Epithelial cell of alveolus of lung (primary cell): ENCODE measurements at places on chromosomes 1 and 21. TPM values are rescaled to one million over a fixed set of nuclear protein-coding genes. Genes with fewer than 3 reads are reported as not detected.

The IPO13 gene
- total RNA-seq: 13.3 and 16.8 TPM in 2 replicates

The LAMTOR2 gene
- total RNA-seq: 68.6 and 87.1 TPM in 2 replicates

The MAP10 gene
- total RNA-seq: 1.2 and 2.7 TPM in 2 replicates

The TCHH gene
- under 0.01 TPM in 1 of 2 replicates, not detected in the other for total RNA-seq

The MXRA8 gene
- 281 and 666 TPM in 2 replicates for total RNA-seq

The DYNLT5 gene
- total RNA-seq: 0.78 TPM in 1 of 2 replicates, not detected in the other

The CFAP141 gene
- total RNA-seq: not detected in 2 replicates

The FAM167B gene
- 0.40 TPM in 1 of 2 replicates, not detected in the other for total RNA-seq

The PIGR gene
- total RNA-seq: not detected in 2 replicates

The CCDC24 gene
- total RNA-seq: 1.8 and 2.2 TPM in 2 replicates

The AADACL4 gene
- total RNA-seq: not detected in 2 replicates

The INAVA gene
- 3.0 and 5.7 TPM in 2 replicates for total RNA-seq

The MLLT11 gene
- total RNA-seq: 5.8 and 19.0 TPM in 2 replicates

The GABRD gene
- not detected in 2 replicates for total RNA-seq

The DISP3 gene
- total RNA-seq: 0.13 TPM in 1 of 2 replicates, not detected in the other

The ITLN1 gene
- not detected in 2 replicates for total RNA-seq

The PGLYRP4 gene
- not detected in 2 replicates for total RNA-seq

The NPR1 gene
- total RNA-seq: 0.52 and 1.0 TPM in 2 replicates

The WNT9A gene
- total RNA-seq: 0.65 and 0.72 TPM in 2 replicates

The LPAR3 gene
- 1.9 and 28.6 TPM in 2 replicates for total RNA-seq

The CLEC20A gene
- 0.13 TPM in 1 of 2 replicates, not detected in the other for total RNA-seq

The OR2L13 gene
- total RNA-seq: not detected in 2 replicates

The NMNAT2 gene
- total RNA-seq: under 0.01 and 0.26 TPM in 2 replicates
